ENCODE measurements at places on chromosomes 6 and 20.

DNA sequence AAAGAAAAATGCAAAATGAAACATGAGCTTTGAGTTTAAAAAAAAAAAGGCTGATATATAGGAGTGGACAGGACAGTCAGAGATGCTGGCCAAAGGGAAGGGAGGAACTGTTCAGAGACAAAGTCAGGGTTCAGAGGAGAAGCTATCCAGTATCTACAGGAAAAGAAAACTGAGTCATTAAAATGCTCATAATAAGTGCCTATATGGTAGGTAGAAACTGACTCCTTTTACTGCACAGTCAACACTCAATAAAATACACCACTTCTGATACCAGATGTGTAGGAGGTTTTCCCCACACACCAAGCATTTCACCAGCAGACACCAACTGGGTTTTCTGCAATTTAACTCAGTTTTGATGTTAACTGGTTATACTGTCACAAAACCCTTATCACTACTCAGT is 32.9 kb downstream of the FRK start:
- no peak for DNase-seq

GRCh38 chr20:24646321-24646720 is 176.9 kb downstream of the SYNDIG1 start:
- DNase-seq, result no peak

- DNase-seq, result no peak
Observed at GRCh38 chr6:35483490-35483889, 13.4 kb downstream of the TEAD3 start.

GRCh38 chr6:95768539-95768938 is 191.2 kb downstream of the MANEA start:
- no peak for DNase-seq

DNA sequence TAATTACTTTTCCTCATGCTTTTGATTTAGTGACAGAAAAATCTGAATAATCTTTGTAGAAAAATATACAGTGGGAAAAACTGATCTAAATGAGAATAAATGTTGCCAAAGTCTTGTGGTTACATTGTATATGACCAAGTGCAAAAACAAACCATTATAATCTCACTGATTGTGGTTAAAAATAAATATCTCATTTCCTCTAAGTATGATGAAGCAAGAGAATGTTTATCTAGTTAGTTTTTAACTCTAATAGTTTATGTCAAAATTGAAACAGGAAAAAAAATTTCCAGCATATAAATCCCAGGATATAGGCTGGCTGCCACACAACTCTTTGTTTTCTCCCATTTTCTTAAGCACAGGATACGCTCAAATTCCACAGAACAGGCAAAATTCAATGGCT is 392.7 kb upstream of the ID4 start:
- no peak for DNase-seq

DNA sequence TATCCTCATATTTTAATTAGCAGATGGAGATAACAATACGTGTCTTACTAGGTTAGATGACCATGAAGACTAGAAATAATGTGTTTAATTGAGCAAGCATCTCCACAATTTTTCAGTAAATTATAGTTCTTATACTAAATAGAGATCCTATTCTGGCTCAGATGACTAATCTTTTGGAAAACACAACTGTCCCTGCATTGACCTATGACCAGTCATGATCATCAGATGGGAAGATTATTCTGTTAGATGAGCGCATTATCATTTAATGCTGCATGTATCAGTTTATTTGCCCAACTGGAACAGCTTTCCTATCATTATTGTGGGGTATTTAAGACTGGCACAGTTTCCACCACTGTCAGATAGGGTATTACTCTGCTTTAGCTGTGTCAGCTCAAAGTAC is 185.5 kb downstream of the MOXD1 start:
- no peak for DNase-seq

DNA sequence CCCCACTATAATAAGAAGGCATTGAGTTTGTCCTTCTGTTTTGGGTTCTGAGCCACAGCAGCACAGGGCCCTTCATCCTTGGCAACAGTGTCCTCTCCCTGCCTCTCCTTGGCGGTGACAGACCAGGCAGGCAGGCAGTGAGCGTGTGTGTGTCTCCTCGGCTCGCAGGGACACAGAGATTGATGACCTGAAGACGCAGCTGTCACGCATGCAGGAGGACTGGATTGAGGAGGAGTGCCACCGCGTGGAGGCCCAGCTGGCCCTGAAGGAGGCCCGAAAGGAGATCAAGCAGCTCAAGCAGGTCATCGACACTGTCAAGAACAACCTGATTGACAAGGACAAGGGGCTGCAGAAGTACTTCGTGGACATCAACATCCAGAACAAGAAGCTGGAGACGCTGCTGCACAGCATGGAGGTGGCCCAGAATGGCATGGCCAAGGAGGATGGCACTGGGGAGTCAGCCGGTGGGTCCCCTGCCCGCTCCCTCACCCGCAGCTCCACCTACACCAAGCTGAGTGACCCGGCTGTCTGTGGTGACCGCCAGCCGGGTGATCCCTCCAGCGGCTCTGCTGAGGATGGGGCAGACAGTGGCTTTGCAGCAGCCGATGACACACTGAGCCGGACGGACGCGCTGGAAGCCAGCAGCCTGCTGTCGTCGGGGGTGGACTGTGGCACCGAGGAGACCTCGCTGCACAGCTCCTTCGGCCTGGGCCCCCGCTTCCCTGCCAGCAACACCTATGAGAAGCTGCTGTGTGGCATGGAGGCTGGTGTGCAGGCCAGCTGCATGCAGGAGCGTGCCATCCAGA is 24.0 kb downstream of the SDCBP2 start:
- DNase-seq, result no peak
